Keratinocyte (primary cell): ENCODE measurements at places on chromosomes 2 and 18. TPM values are rescaled to one million over a fixed set of nuclear protein-coding genes. Genes with fewer than 3 reads are reported as not detected.

DNA sequence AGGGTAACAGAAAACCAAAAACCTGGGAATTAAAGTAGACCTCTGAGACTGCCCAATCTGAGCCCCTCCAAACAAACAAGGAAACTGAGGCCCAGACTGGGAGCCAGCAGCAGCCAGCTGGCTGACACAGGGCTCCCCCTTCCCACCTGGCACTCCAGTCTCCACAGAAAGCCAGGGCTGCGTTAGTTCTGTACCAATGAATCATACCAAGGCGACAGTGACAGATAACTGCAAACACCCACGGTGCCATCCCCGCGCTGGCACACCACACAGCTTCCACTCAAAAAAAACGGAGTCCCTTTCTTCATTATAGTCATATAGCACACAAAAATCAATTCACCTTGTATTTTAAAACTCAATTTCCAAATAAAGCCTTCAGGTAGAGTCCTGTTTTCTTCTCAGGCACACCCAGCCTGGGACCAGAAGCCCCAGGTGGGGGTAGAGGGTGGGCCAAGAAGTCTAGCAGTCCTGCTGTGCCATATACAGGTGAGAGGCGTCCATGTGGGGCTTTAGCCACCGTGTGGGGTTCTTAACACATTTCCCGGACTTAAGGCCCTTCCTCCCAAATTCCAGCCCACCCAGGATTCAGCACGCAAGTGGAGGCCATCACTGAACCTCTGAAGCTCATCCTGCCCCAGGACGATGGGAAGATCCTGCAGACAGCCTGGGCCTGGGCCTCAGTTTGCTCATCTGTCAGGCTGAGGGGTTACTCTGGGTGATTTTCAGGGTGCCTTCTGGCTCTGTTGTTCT is 1.2 kb downstream of the PER2 start:
- DNase-seq = no peak

DNA sequence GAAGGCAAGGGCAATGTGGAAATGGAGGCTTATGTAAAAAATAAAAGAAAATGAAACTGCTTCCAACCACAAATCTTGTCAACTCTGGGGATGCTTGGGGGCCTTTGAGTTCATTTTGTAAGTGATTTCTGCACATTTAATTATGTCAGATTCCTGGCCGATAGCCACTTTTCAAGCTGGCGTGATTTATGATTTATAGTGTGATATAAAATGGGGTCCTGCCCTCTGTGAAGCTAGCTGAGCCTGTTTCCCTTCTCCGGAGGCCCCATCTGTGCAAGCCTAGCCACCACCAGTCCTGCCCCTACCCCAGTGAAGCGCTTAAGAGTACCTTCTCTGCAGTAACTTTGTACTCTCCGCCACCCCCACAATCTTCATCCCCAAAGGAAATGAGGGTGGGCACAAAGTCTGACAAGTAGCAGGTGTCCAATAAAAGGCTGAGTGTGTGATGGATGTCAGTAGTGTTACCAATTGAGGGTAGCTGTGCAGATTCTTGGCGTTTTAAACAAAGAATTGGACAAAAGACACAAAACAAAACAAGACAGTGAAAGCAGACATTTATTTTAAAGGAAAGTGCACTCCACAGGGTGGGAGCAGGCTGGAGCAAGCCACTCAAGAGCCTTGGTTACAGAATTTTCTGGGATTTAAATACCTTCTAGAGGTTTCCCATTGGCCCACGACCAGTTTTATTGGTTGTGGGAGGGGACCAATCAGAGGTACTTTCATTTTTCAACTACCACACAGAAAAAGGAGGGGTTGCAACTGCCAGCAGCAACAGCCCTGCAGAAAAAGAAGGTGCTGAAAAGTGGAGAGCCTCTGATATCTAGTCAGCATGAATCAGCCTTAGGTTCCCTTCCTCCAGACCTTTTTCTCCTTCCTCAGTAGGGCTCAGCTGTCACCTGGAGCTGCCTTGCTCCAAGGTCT is 39.0 kb upstream of the SIX3 start:
- DNase-seq = no peak

DNA sequence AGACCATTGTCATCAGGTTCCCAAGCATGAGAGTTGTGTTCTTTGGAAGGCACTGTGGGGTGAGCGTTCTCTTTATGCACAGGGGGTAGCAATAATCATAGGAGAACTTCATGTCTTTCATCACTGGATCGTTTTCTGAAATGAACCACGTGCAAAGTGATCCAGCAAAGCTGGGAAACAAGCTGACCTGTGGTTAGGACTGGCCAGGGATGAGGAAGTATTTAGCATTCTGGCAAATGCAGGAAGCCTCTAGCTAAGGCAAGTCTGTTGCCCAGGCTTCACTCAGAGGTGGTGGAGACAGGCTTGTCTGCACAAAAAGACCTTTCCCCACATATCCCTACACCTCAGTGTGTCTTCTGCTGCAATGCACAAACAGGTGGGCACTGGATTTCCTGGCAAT is 58.6 kb downstream of the MMADHC start:
- no peak for DNase-seq

GRCh38 chr2:196073521-196073920 is 4.9 kb upstream of the DNAH7 start:
- no peak for DNase-seq

DNA sequence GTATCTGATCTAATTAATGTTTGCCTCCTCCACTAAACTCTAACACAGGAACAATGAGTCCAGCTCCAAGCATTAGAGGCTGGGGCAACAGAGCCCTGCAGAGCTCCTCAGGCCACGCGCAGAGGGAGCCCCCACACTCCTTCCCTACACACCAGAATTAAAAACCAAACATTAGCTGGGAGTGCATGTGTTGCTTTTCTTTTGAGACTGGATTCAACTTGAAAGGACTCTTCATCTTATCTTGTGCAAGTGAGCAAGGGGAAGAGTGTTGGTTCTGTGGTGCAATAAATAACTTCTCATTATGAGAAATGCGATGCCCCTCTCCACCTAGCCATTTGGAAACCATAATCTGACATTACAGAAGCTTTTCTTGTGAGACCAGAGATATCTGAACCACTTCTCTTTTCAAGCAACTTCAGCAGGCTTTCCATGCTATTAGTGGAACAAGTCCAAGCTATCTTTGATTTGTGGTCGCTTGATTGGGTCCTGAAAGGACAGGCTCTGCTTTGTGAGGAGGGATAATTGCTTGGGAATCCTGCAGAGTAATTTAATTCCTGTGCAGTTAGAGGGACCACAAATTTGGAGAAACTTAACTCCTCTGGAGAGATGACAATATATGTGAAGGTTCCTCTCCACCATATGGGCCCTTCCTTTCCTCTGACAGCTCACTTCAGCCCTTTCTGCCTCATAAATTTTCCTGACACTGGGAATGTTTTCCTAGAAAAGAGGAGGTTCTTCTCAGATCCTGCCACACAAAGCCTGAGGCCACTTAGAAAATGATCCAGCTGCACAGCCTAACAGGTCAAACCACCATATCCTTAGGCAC is 112.5 kb downstream of the ATL2 start:
- DNase-seq = no peak

GRCh38 chr2:232329716-232330067 is 48.9 kb upstream of the ALPP start:
- DNase-seq = no peak

GRCh38 chr2:102158011-102158755 is 15.6 kb downstream of the IL1R1 start:
- DNase-seq = no peak

GRCh38 chr2:179037807-179038206 is 12.1 kb downstream of the CCDC141 start:
- no peak for DNase-seq

Gene HADHB
- 109 to 124 TPM (median 110 TPM) in 3 replicates for polyA plus RNA-seq

Gene AQP12B
- polyA plus RNA-seq = not detected in 3 replicates

Gene TUBB6
- 479 to 701 TPM (median 598 TPM) in 3 replicates for polyA plus RNA-seq

Gene GPR75
- 2.1 to 2.7 TPM (median 2.2 TPM) in 3 replicates for polyA plus RNA-seq

Gene REEP1
- polyA plus RNA-seq = 0.14 to 0.72 TPM (median 0.30 TPM) in 3 replicates

Gene CCBE1
- polyA plus RNA-seq = 12.9 to 26.6 TPM (median 20.1 TPM) in 3 replicates
